ENCODE measurements at places on chromosomes 2 and 18. TPM values are rescaled to one million over a fixed set of nuclear protein-coding genes. Genes with fewer than 3 reads are reported as not detected.

Gene SPC25
- 1.6 TPM for total RNA-seq

Gene INHA
- total RNA-seq = not detected

Gene ABCG5
- not detected for total RNA-seq

Gene HRH4
- total RNA-seq = not detected

Gene PSMA8
- not detected for total RNA-seq
